ENCODE measurements at places on chromosomes 3 and 15.

DNA sequence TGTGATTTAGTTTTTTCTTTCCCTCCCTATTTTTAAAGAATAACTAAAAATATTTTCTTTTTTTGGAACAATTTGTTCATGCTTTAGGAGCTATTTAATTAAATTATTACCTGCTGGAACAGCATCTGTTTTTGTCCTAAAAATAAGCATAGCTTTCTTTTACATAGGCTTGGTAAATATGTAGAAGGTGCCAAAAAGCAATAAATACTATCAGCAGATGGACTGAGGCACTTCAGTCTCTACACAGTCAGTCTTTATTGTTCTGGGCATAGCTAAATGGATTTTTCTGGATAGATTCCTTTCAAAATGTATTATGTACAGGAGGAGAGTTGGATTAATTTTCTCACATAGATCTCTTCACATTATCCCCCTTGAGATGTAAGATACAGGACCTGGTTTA lies 223.5 kb downstream of the NAALADL2 start:
- no peak for DNase-seq

- no peak for DNase-seq
These were observed 27.9 kb upstream of the SLC41A3 start for GRCh38 chr3:126111566-126112475.

DNA sequence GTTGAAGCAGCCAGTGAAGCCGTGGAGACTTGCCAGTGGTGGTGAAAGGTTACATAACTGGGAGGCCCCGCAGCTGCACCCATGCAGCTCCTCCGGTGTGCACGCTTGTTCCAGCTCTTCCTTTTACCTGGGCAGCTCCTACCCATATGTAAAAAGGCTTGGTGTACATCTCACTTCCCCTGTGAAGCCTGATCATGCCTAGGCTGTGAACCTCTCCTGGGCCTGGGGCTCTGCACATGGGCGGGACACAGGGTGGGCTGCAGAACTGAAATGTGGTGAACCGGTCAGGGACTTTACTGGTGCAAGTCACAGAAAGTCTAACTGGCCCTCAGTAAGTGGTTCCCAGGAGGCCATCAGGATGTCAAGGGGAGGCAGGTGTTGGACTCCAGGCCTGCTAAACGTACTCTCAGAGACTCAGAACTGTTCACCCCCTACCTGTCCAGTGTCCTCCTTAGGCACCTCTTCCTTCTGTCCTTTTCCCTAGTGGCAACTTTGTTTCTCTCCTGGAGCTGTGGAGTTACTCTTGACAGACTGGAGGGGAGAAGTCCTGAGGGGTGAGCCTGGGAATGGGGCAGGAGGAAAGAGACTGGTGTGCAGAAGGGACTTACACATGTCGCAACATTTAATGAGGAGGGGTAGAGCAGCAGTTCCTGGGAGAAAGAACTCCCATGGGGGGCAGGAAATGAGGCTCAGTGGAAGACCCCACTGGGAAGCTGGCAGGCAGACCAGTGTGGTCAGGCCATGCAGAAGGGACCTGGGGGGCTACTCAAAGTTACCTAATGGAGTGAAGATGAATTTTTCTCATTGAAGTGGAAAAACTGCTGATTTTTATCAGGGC lies 148.1 kb downstream of the EEFSEC start:
- DNase-seq = no peak

- DNase-seq = no peak
These were observed 294.4 kb upstream of the SLCO3A1 start for GRCh38 chr15:91559066-91559465.

- no peak for DNase-seq
These were observed 44.6 kb downstream of the CDC25A start for GRCh38 chr3:48143567-48143966.

- DNase-seq = no peak
These were observed 44.1 kb upstream of the TJP1 start for GRCh38 chr15:29866337-29866736.

GRCh38 chr3:14772533-14773138 lies 46.1 kb upstream of the FGD5 start:
- no peak for DNase-seq

Data from suppressor macrophage (primary cell).